ENCODE measurements at places on chromosomes 4 and X.

- no peak for DNase-seq
These were observed 111.1 kb downstream of the RTL3 start for GRCh38 chrX:78548012-78548411.

GRCh38 chr4:152304220-152304619, 231.7 kb downstream of the FBXW7 start:
- DNase-seq: no peak

- no peak for DNase-seq
These were observed 30.4 kb downstream of the STOX2 start for GRCh38 chr4:183935355-183936005.

DNA sequence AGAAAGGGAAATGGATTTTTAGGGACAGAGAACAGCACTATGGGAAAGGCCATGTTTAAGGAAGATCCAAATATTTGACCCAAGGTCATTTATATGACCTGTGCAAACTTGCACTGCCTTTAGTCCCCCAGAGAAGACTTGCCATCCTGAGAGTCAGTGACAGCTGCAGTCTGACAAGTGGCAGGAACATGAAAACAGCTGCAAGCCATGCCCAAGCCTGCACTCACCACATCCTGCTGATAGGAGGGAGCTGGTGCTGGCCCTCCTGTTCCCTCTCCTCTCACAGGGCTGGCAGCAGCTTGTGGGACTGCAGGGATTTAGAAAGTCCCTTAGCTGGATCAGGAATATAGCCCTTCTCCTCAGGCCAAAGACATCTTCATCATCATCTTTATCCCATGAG, 187.7 kb downstream of the RAP1GDS1 start:
- DNase-seq: no peak

GRCh38 chrX:71224098-71224708, 1.2 kb downstream of the GJB1 start:
- no peak for DNase-seq

DNA sequence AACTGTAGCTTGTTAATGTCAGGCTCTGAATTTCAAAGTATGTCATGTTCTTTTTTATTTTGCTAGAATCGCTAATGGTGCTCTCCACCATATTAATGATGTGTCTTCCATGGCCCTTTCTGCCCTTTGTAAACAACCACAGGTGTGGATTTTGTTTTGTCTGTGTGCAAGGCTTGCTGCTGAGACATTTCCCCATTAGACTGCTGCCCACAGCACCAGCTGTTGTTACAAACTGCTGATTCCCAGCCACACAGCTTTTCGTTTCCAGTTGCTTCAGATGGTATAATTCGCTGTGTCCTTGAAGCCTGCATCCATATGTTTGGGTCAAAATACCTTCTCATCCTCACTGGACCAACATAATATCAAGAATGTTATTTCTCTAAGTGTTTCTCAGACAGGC, 32.8 kb downstream of the KCNIP4 start:
- no peak for DNase-seq

DNA sequence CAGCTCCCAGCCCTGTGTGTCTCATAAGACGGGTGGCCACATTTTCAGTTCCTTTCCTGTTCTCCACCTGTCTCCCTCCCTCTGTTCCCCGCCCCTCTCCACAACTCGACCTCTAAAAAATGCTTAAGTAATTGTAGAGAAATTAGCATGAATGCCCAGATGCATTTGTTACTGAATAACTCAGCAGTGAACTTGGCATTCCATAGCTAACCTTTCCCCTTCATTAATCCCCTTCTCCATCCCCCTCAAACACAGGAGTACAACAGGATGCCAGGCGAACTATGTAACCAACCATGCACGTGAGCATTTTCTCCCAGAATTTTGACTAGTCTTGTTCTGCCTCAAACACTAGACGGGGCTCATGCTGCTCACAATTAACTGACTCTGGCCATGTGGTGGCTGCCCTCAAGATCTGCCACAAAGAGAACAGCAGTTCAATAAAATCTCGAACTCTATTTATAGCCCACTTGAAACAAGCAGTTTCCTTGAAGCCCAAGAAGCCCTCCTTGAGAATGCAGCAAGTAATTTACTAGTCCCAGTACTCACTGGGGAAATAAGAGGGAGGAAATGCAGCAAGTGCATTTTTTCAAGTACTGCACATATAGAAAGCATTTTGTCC, 351.2 kb downstream of the ARHGAP24 start:
- DNase-seq: no peak

DNA sequence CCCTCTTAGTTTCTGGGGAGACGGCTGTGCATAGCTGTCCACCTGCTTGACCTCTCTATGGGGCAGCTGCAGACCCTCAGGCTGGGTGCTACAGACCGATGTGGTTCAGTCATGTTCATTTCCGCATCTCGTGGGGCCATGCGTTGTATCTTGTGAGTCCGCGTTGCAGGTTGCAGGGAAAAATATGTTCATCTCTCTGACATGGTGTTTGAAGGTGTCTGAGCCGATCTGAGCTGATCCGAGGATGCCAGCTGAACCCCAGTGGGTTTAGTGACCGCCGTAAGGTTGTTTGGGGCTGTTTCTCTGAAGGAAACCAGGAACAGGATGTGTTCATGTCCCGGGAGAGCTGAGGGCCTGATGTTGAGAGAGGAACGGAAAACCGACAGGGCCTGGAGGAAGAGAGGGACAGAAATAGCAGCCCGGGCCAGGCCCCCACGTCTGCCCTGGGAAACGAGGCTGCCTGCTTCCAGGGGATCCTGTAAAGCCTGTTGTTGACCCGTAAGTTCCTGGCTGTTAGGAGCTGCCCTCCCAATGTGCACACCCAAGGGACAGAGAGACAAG, 9.8 kb upstream of the P2RY8 start:
- no peak for DNase-seq

DNA sequence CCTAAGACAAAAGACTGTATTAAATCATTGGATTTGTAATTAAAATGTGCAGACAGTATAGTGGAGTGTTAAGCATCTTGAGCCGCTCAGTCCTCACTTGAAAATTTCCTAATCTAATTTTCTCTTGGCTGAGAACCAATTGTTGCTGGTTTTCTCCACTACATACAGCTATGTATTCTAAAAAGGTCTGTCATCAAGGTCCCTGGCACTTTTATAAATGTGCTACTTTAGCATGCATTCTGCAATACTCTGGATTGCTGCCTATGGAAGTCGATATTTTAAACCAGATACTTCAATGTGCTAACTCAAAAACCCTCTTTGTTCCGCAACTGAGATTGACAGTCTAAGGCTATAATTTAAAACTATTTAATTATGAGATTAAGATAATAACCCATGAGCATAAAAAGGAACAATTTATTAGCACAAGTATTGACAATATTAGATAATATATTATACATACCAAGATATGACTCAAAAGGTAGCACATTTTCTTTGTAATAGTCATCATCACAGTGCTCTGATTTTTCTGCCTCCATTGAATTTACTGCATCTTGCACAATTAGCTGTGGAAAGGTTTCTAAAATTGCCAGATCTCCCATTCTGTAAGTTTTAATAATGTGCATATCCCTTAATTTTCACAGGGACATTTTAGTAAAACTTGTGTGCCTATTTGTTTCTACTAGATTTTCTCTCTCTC, 815.1 kb downstream of the ADGRL3 start:
- no peak for DNase-seq

Measured in stimulated activated CD4-positive, alpha-beta T cell treated with anti-CD3 and anti-CD28 coated beads, Interleukin-15, amount 100 ng/mL, for 1 hour (primary cell).